Fibroblast of skin of abdomen (primary cell): ENCODE measurements at places on chromosomes 6 and 20.
A peak's percentile ranks its signal among the peaks of the same experiment; 100 is the strongest.

- no peak for DNase-seq
These were observed 20.1 kb upstream of the COL10A1 start for GRCh38 chr6:116145803-116146675.

DNA sequence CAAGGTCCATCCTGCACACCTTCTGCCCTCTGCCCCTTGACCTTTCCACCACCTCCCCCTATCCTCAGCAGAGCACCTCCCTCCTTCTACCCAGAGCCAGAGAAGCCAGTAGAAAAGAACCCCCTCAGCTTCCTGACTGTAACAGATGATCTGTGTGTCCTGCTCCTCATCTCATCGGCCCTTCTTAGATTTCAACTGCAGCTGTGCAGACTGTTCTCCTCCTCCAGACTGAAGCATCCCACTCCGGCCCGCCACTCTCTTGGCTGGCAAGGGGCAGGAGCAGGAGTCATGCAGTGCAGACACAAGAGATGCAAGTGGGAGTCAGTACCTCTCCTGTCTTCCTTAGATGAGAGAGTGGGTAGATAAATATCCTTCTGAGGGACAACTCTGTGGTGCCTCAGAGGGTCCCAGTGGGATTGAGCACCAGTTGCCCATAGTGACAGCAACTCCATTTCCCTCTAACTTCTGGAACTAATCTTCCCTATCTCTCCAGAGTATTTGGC is 163.5 kb upstream of the MLN start:
- no peak for DNase-seq

DNA sequence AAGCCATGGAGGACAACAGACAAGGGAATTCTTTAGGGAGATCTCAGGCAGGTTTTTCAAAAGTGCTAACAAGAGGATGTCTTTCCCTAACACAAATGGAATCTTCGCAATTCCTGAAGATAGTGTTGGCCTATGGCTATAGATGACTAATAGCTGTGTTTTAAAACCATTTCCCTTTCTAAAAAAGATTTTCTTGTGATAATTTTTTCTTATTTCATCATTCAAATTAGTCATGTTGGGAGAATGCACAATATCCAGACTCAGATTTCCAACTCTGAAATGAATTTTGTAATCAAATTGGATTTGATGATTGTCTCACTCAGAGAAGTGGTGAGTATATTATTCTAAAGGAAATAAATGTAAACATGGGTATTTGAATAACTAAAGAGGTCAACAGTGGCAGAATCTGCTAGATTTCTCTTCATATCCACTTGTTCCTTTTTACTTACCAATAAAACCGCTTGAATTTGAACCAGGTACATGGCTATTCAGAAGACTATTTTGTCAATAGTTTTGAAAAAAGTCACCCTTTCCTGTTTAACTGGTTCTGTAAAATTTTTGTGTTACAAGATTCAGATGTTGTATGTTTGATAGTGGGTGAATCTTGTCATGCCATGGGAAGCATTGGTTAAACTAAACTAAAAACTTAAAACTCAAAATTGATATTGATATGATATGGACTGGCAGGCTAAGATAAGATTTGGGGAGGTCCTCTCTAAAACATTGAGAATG is 1223.7 kb upstream of the EYS start:
- DNase-seq, result peak; percentile 78

DNA sequence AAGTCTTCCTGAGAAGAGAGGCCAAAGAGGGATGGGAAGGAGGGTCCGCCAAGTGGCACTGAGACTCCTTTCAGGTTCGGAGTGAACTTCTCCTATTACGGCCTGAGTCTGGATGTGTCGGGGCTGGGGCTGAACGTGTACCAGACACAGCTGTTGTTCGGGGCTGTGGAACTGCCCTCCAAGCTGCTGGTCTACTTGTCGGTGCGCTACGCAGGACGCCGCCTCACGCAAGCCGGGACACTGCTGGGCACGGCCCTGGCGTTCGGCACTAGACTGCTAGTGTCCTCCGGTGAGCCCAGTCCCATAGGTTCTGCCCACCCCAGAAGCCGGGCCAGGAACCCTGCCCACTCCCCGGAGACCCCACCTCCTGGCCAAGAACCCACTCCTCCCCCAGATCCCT is 4.1 kb downstream of the SLC22A7 start:
- no peak for DNase-seq

DNA sequence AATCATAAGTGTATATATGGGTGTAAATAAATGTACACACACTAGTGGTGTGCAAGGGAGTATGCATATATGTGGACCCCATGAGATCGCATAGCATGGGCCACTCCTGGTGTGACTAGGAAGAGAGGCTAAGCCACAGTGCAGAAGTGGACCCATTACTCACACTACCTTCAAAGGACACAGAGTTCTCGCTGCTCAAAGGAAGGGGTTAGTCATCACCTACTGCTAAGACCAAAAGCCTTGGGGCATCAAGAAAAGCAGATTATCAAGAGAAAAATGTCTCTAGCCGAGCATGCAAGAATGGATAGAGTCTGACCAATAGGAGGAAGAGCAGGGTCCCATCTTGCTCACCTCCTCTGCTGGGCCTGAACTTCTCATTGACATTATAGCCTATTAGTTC is 195.5 kb downstream of the MAFB start:
- no peak for DNase-seq

- no peak for DNase-seq
These were observed 55.5 kb downstream of the PRDM1 start for GRCh38 chr6:106141441-106142237.

GRCh38 chr6:161412795-161413194 is 138.9 kb upstream of the AGPAT4 start:
- DNase-seq, result no peak

GRCh38 chr20:51262240-51262639 is 239.3 kb upstream of the KCNG1 start:
- no peak for DNase-seq

- DNase-seq, result no peak
These were observed 72.3 kb downstream of the CARMIL1 start for GRCh38 chr6:25351485-25351884.

DNA sequence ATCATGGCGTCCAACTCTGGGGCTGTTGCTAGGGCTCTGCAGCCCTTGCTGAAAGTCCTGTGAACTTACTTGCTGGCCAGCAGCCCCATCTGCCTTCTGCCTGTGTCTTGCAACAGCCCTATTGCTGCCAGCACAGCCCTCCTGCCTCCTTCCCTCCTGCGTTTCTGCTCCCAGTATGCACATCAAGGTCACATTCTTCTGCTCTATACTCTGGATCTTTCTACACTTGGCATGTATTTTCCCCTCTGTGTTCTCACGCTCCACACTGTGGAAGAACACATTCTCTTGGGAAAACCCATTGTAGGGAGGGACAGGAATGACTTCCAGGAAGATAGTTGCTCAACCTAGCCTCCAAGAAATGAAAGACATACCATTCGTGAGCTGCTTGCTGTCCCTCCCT is 80.9 kb upstream of the PHACTR2 start:
- peak; percentile 15 for DNase-seq

- DNase-seq, result peak; percentile 88
These were observed 287.4 kb downstream of the CD109 start for GRCh38 chr6:73983367-73983766.

DNA sequence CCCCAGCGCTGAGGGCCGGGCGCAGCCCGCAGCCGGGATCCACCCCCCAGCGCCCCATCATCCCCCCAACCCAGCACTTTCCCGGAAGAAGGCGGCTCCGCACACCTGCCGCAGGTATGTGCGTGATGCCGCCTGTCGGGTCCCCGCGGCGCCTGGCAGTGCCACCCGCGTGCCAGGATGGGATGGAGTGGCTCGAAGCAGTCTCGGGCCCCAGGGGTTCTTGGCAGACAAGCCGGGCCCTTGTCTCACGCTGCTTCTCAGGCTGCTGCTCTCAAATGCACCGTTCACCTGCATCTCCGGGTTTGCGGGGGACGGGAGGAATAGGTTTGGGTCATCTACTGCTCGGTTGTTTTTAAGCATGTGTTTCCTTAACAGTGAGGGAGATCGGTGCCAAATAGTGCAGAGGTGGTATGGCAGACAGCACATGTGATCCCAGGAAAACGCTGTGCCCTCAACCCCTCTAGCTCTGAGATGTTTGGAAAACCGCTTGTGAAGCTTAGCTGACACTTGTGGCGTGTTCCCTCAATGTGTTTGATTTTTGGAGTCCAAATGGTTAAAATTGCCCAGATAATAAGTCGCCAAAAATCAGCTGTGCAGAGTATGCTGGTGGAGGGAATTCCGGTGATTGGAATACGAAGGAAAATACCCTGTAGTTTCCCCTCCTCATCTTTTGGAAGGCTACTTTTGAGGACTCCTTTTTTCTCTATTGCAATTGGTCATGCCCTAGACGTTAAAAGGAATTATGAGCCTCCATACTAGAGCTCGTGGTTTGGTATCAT is 926 bp downstream of the MYLIP start:
- DNase-seq, result no peak

DNA sequence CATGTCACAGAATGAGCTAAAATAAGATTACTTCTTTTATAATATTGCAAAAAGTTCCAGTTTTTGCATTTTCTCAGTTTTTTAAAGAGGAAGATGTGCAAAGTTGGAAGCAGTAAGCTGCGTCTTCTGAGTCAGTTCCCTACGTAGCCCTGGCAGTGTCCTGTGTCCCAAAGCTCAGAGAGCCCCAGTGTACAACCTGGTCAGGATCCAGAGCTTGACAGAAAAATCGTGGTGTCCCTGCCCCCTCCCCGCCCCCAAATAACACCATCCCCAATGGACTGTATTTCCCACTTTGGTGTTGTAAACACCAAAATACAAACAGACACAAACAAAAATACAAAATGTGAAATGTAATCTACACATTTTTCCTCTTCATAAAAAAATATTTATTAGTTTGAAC is 4.6 kb downstream of the SLC2A4RG start:
- no peak for DNase-seq

DNA sequence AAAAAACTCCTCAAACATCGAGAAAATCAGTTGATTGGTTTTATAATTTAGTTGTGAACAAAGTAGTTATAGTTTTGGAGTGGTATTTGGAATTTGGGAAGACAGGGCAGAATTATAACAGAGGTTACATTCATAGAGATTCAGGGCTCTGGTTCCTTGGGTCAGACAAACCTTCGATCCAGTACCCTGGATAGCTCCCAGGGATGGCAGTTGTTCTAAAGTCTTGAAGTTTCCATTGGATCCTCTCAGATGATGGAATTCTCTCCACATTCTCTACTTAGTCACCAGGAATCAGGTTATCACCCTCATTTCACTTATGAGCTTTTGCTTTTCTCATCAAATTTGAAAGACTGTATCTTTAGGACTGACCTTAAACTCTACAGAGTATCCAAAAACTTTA is 285.1 kb downstream of the CENPW start:
- DNase-seq, result peak; percentile 62

GRCh38 chr6:106194949-106195921 is 109.1 kb downstream of the PRDM1 start:
- peak; percentile 70 for DNase-seq

DNA sequence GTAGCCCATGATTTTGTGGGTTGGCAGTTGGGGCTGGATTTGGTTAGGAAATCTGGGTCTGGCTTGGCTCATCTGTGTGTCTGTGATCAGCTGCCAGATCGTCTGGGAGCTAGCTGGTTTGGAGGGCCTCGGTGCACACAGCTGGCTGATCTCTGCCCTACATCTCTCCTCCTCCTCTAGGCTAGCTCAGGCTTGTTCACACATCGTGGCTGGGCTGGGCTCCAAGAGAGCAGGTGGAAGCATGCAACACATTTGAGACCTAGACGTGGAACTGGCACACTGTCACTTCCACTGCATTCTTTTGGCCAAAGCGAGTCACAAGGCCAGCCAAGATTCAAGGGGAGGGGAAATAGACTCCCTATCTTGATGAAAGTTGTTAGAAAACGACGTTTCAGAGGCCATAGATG is 15.9 kb downstream of the NDUFAF5 start:
- DNase-seq, result peak; percentile 77

GRCh38 chr6:39776581-39776980 is 15.6 kb upstream of the DAAM2 start:
- peak; percentile 26 for DNase-seq

DNA sequence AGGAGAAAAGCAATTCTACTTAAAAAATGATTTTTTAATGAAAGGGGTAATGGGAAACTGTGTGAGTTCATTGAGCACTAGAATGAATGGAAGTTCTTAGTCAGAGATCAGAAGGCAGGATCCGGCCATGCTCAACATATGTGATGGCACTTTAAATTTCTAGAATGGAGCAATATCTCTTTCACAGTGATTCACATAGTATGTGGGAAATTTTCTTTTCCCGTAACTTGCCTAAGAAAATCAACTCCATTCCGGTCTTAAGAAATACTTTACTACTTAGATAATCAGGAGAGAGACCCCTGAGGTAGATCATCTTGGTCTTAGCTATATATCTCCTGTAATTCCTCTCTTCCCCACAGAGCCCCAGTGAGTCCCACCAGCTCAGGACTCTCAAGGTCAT is 131.8 kb downstream of the SCML4 start:
- DNase-seq, result peak; percentile 79

- DNase-seq, result peak; percentile 31
These were observed 220.8 kb downstream of the TRDN start for GRCh38 chr6:123415844-123416468.

DNA sequence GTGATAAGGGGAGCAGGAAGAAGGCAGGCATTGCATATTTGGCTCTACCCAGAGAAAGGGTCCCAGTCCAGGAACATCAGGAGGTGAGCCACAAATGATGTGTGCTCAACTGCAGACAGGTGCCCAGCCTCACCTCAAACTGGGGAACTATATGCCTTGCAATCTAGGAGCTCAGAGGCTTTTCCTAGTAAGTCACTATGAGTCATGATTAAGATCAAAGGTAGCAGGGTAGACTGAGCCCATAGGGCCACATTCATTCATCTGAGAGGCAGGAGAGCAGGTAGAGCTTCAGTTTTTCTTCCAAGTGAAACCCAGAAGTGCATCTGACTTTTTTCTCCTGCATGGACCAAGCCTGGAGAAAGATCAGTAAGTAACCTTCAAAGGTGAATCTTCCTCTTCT is 31.3 kb downstream of the MARCKS start:
- DNase-seq, result no peak

GRCh38 chr6:87364602-87365252 is 20.1 kb downstream of the C6orf163 start:
- no peak for DNase-seq

GRCh38 chr6:135250234-135250633 is 69.1 kb downstream of the MYB start:
- no peak for DNase-seq

GRCh38 chr20:53080687-53080962 is 108.5 kb downstream of the TSHZ2 start:
- DNase-seq, result no peak

- DNase-seq, result no peak
These were observed 244.1 kb downstream of the PTPRK start for GRCh38 chr6:128276311-128276710.

GRCh38 chr20:46870041-46870440 is 24.6 kb upstream of the EYA2 start:
- peak; percentile 8 for DNase-seq

DNA sequence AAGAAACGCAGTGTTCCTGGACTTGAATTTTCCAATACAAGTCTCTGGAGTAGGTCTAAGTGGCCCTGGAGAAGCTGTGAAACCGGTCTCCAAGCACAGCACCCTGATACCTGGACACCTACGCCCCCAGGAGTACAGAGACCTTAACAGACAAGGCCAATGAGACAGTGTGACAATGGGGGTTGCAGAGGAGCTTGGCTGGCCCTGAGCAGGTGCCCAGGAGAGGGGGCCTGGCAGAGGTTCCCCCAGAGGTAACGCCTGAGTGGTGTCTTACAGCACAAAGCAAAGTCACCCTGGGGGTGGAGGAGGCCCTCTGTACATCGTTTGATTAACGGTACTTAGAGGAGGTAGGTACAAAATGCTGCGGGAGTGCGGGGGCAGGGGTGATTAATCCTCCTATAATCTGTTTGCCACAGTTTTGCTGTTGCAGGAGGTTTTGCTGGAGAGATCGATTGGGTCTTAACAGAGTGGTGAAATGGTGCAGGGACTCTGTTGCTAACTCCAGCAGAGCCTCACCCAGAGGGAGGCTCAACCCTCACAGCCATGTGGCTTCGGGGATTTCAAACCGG is 37.3 kb upstream of the APCDD1L start:
- no peak for DNase-seq
